ENCODE measurements at places on chromosomes 12 and 14.

- no peak for DNase-seq
These were observed 84.3 kb upstream of the NCOR2 start for GRCh38 chr12:124651516-124652273.

- no peak for DNase-seq
These were observed 51.0 kb downstream of the RTN1 start for GRCh38 chr14:59819446-59820088.

GRCh38 chr12:26126340-26127284, 1.8 kb upstream of the BHLHE41 start:
- no peak for DNase-seq

DNA sequence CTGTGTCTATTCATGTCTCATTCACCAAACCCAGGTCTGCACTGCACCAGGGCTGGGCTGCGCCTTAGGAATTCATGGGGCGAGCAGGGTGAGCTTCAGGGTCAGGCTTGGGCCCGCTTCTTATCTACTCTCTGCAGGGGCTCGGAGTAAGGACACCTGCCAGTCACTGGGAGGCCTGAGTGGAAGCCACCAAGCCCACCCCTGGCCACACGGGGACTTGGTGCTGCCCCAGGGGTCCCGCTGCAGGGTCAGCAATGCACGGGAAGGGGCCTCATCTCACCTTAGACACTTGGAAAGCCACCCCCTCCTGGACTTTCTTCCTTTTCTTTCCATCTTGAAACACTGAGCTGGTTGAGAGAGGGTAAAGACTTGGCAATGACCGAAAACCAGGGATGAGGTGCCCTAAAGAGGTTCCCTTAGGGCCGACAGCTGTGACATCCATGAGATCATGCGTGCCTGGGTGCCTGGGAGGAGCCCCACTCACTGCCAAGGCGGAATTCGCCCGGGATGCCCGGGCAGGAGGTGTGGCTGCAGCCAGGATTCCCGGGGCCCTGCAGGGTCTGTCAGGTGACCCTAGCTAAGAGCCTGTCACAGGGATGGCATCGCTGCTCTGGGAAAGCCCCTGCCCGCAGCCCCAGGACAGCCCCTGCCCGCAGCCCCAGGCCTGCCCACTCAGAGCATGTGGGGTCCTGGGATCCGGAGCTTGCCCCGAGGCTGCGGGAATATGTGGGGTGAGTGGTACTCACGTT, 45.5 kb upstream of the EML1 start:
- DNase-seq, result no peak

GRCh38 chr14:46985529-46986380, 334.2 kb upstream of the RPL10L start:
- no peak for DNase-seq

GRCh38 chr14:95686935-95687334, 709 bp downstream of the TCL1B start:
- no peak for DNase-seq

DNA sequence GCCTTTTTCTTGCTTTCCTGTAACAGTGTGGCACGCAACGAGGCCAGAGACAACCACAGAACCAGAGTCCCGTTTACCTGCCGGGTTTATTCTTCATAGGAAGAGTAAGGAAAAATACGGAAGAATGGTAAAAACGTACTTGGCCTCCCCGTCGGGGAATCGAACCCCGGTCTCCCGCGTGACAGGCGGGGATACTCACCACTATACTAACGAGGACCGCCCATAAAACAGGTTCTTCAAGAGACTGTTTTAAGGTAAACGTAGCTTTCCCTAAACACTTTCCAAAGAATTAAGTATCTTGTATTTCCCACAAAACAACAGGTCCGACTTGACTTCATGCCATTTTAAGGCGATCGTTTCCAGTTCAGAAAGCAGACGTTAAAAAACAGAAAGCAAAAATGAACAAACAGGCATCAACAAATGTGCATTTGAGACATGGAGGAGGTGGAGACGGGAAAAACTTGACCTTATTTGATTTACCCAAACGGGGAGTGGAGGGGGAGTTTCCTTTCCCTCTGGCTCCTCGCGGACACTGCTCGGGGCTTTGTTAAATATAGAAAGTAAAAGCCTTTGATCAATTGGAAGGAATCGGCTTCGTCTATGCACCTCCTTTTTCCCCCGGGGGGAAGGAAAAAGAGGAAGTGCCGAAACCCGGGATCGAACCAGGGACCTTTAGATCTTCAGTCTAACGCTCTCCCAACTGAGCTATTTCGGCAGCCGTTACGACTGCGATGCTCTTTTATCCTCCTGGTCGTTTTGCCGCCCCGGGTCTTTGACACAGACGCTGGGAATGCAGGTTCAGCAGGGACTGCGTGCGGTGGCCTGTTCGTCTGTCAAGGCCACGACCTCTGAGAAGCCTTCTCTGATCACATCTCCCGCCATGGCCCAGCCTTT, 13.0 kb upstream of the UBC start:
- DNase-seq, result peak; percentile 90

- DNase-seq, result no peak
These were observed 347.2 kb downstream of the C12orf75 start for GRCh38 chr12:105677672-105678071.

- no peak for DNase-seq
These were observed 39.7 kb upstream of the BDKRB2 start for GRCh38 chr14:96164861-96165490.

DNA sequence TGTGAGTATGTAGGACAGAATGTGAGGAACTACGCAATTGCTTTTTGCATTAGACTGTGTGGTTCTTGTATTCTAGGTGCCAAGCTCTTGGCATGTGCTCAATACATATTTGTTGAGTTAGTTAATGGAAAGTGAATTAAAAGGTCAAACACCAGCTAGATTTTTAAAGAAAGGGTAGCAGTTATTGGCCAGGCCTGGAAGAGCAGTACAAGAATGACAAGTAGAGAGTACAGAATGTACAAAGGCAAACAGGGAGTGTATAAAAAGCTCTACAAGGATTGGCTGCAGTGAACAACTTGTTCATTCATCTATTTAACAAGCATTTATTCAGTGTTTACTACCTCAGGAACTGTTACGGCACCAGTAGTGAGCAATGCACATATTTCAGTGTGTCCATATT, 854.0 kb upstream of the SEL1L start:
- DNase-seq, result no peak

- no peak for DNase-seq
These were observed 28.1 kb downstream of the SBNO1 start for GRCh38 chr12:123336530-123336929.

DNA sequence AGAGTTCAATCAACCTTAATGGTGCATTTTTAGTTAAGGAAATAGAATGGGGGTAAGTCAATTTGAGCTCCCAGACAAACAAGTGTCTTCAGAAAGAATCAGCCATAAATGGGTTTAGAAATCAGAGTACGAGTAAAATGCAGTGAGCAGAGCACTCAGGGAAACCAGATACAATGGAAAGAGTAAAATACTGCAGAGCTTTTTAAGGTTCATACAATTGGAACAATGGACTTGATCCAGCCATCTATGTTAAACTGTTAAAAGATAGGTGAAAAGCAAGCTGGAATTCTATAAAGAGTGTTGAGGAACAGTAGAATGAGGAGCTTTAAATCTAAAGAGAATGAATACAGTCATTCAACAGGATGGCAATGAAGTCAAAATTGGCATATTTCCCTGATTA, 23.8 kb upstream of the PCNX4 start:
- DNase-seq, result no peak

- DNase-seq, result no peak
These were observed 89.7 kb downstream of the FGD4 start for GRCh38 chr12:32489070-32489469.

DNA sequence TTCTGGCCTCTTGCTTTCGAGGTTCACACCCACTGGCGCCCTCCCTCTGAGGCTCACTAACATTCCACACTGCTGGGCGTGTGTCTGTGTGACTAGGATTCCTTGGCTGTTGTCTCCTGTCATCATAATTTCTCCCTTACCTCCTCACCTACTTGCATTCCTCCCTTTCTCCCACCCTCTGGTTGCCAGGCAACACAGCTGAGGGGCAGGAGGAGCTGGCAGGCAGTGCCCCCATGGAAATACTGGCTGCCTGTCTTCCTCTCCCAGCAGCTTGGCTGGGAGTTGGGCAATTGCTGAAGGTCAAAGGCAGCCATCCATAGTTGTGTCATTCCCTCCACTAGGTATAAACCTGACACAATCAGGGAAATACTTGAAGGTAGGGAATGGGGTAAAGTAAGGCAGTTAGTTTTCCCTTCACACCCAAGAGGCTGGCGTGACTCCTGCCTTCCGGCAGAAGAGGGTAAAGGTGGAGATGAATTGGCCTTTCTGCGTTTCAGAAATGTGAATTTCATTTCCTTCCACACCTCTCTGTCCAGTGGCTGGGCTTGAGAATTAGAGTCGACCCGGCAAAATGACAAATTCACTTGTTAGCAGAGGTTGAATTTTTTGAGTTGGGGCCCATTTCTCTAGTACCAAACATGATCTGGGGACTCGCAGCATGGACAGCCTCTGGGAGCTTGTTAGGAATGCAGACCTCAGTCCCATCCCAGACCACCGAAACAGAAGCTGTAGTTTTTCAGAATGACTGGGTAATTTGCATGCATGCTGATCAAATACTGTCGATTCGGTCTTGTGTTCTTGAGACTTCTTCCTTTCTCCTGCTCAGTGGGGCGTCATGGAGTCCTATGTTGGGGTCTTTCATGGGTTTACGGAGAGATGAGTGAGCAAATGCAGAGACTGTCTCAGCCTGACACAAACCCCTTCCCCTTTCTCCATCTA, 24.3 kb upstream of the EMP1 start:
- DNase-seq, result no peak

- no peak for DNase-seq
These were observed 4.2 kb upstream of the PLEKHA5 start for GRCh38 chr12:19125325-19125724.

GRCh38 chr12:51329742-51330141, 5.8 kb upstream of the BIN2 start:
- no peak for DNase-seq

DNA sequence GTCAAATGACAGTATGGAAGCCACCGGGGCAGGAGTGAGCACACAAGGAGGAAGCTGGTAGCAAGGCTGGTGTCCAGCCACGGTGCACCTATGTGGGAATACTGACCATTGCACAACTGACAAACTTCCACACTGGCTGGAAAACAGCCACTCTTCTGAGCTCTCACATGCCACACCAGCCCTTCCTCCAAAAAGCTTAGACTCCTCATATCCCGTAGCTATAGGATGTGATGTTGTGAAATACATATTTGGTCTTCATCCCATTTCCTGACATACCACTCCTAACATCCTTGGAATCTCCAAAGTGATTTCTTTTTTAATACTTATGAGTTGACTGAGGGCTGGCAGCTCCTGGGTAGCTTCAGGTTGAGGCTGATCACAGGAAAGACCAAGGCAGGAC, 103.6 kb downstream of the NTF3 start:
- no peak for DNase-seq

DNA sequence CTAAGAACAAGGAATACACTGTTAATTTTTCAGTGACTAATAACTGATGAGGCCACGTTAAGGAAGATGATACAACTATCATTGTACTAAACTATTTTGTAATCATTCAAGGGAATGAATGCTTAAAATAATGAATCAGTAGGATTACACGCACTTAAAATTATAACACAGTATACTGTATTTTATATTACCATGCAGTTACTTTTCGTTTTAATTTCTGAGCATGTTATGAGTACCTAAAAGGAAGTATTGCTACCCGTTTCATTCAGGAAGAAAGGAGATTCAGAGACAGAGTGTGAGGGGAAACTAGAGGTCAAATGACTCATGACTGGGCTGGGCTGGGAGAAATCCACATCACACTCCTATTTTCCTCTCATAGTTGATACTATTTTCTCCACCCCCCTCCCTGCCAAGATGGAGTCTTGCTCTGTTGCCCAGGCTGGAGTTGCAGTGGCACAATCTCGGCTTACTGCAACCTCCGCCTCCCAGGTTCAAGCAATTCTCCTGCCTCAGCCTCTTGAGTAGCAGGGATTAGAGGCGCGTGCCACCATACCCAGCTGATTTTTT, 202.0 kb downstream of the PPM1H start:
- DNase-seq, result no peak

DNA sequence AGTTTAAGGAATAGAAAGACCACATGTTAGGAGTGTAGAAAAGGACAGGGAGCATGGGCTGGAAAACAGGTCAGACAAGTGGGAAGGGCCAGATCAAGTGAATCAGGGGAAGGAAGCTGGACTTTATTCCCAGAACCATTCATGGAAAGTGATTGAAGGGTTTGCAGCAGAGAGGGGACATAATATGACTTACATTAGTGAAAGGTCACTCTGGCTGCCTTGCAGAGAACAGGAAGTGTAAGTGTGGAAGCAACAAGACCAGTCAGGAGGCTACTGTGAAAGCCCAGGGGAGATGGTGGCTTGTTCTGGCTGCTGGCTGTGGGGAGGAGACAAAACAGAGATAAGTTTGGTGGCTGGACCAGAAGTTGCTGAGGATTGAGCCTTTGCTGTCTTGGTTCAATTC, 69.1 kb downstream of the VCPKMT start:
- peak; percentile 22 for DNase-seq

- DNase-seq, result no peak
These were observed 148.5 kb upstream of the OR4E1 start for GRCh38 chr14:21822109-21822508.

DNA sequence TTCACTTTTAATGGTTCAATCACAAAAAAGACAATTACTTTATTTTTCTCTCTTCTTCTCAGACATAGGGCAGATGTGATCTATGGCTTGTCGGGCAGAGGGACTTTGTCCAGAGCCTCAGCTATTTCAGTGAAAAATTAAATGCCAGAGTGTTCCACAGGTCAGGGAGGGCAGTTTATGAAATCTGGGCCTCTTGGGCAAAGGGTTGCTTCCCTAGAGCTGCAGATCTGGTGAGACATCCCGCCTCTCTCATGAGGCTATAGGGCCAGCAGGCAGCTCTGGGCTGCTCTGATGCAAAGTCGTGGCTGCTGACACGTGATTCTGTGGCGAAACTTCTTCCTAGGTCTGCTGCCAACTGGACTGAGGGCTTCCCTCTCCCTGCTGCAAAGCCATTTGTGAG, 6.0 kb downstream of the CLMN start:
- DNase-seq, result no peak

DNA sequence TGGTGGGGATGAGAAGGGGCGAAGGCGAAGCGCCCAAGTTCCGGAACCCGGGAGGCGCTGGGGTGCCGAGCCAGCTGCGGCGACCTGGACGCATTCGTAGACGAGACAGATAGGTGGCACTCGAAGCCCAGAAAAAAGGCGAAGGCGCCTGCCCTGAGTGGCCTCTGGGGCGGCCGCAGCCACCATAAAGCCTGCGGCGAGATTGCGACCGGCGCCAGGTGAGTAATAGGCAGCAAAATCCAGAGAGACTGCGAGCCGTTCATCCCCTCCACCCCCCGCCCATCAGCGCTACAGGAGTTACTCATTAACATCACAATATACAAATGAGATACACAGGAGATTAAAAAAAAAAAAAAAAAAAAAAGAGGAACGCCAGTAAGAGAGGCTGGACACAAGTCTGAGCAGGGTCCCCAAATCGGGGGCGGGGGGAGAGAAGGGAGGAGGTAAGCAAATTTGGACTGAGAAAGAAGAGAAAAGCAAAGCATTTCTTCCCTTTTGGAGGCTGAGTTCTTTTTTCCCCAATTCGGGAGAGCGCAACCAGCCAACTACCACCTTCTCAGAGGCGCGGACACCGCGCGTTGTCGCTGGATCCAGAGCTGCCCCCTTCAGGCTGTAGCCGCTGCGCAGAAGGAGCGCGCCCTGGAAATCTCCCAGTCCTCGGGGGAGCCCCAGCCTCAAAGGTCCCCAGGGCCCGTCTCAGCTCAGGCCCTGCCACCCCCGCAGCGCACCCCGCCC, 15.7 kb downstream of the TBX3 start:
- DNase-seq, result no peak

Data from immature natural killer cell (primary cell).